ENCODE measurements at places on chromosomes 2 and 18. TPM values are rescaled to one million over a fixed set of nuclear protein-coding genes. Genes with fewer than 3 reads are reported as not detected.

The TOGARAM2 gene
- total RNA-seq = 2.7 TPM

The CCDC178 gene
- not detected for total RNA-seq

The ACMSD gene
- total RNA-seq = not detected

The MPHOSPH10 gene
- 61.9 TPM for total RNA-seq

The PLCL1 gene
- 1.6 TPM for total RNA-seq

The ZNF892 gene
- total RNA-seq = 3.8 TPM

The CABYR gene
- 0.83 TPM for total RNA-seq

The RAMP1 gene
- total RNA-seq = 0.30 TPM

The SGO2 gene
- 56.7 TPM for total RNA-seq

Measured in activated CD4-positive, alpha-beta T cell treated with anti-CD3 and anti-CD28 coated beads for 36 hours (primary cell).